SIG-M5 (cell line): ENCODE measurements at places on chromosomes 2 and 18.
A peak's percentile ranks its signal among the peaks of the same experiment; 100 is the strongest.

GRCh38 chr18:22194151-22194598 lies 24.8 kb downstream of the GATA6 start:
- DNase-seq: no peak

- no peak for DNase-seq
Measured at GRCh38 chr18:48330016-48330991, 78.9 kb downstream of the ZBTB7C start.

DNA sequence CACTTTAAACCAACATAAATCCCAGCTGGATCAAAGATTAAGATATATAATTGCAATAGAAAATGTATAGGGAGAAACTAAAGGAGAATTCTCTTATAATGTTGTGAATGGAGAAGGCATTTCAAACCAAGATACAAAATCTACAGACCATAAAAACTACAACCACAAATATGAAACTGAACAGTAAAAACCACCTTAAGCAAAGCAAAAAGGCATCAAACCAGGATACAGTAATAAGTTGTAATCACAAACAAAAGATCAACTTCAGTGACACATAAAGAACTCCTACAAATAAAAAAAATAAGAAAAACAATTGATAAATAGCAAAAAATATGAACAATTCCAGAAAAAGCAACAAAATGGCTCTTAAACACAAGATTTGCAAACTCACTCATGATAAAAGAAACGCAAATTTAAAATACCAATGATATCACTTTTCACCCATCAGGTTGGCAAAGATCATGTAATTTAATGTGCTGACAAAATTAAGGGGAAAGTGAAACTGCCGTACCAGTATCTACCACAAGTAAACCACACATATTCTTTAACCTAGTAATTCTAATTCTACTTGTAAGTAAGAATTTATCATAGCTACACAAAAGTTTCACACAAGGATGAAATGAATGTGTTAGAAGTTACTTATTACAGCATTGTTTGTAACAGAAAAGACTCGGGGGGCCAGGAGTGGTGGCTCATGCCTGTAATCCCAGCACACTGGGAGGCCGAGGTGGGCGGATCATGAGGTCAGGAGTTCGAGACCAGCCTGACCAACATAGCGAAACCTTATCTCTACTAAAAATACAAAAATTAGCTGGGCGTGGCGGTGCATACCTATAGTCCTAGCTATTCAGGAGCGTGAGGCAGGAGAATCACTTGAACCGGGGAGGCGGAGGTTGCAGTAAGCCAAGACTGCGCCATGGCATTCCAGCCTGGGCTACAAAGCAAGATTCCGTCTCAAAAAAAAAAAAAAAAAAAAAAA lies 101.9 kb downstream of the USP34 start:
- DNase-seq: no peak

GRCh38 chr2:38214209-38214717 lies 138.3 kb upstream of the CYP1B1 start:
- no peak for DNase-seq

GRCh38 chr18:73975266-73975665 lies 172.4 kb downstream of the FBXO15 start:
- DNase-seq: no peak

- DNase-seq: no peak
Measured at GRCh38 chr18:23053776-23054457, 81.4 kb upstream of the CABLES1 start.

DNA sequence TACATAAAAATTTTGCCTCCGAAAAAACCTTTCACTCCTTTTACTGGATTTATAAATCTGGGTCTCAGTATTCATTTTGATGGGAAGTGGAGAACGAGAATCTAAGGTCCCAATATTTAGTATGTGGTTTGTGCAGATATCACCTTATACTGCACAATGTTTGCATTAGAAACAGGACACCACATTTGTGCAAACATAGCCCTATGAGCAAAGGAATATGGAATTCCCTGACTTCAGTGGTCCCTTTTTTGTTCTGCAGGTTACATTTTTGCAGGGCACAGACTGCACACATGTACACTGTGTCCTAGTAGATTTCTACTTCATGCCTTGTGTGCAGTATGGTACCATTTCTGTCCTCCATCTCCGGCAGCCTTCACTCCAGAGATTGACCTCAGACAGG lies 130.0 kb downstream of the CDH19 start:
- DNase-seq: no peak

DNA sequence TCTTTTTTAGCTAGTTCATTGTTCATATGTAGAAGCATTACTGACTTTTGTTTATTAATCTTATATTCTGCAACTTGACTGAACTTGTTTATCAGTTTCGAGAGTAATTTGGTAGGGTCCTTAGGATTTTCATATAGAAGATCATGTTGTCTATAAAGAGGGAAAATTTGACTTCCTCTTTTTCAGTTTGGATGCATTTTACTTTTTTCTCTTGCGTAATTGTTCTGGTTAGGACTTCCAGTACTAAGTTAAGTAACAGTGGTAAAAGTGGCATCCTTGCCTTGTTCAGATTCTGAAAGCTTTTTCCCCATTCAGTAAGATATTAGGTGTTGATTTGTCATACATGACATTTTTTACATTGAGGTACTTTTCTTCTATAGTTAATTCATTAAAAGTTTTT lies 726.0 kb downstream of the KCNJ3 start:
- DNase-seq: no peak

DNA sequence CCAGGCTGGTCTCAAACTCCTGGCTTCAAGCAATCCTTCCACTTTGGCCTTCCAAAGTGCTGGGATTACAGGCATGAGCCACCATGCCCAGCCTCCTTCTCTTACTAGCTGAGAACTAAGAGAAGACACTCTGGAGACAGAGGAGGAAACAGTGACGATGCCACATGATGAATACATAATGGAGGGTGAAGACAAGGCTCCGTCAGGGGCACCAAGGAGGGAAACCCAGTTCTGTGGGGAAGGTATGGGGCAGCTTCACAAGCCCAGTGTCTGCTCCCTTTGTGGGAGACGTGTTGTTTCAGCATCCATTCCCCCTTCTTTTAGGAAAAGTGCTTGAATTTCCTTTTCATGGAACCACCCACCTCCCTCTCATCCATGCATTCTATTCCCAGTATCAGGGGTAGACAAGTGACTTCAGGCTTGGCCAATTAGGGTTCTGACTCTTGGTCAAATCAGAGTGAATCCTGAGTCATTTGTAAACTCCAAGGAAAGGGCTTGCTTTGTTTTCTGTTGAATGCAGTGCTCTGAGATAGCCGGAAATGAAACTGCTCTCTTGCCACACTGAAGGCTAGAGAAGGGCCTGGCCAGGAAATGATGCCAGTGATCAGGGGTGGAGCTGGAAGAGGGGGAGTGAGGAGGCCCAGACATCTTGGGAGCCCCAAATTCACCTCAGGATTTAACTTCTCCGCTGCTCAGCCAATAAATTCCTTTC lies 23.7 kb downstream of the TMEM127 start:
- peak; percentile 33 for DNase-seq

GRCh38 chr2:27380626-27381545 lies at the start of gene ZNF513:
TSS of gene ZNF513 (minus strand) at chr2:27380734. CDS start at chr2:27380526, 208 bp downstream.
- peak; percentile 38 for DNase-seq

GRCh38 chr2:160940699-160941098 lies 219.5 kb upstream of the TANK start:
- no peak for DNase-seq

DNA sequence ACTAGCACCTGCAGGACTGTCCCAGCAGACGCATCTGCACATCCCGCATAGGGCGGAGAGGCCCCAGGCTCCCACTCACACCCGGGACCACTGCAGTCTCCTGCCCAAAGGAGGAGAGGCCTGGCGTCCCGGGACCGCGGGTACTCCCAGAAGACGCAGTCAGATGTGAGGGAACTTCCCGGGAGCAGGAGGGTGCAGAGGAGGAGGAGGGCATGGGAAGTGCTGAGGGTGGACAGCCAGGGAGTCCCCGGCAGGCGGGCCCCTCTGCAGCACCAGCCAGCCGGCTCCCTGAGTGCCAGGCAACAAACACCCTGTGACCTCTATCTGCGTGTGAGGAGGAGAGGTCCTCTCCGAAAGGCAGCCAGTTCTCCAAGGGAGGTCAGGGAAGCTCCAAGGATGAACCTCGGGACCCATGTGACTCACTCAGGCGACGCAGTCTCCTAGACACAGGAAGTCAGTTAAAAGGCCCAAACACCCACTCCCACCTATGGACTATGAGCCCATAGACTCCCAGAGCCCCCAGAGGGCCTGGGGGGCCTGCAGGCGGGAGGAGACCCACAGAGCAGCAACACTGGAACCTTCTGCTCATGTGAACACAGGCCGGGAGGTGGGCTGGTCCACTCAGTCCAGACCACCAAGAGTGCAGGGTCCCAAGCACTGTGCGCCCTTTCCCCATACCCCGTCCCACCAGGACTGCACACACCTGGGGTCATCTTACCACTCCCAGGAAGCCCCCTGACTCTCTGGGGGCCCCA lies 4.2 kb downstream of the PXDN start:
- no peak for DNase-seq

GRCh38 chr2:51995293-51995692 lies 963.4 kb upstream of the NRXN1 start:
- no peak for DNase-seq

DNA sequence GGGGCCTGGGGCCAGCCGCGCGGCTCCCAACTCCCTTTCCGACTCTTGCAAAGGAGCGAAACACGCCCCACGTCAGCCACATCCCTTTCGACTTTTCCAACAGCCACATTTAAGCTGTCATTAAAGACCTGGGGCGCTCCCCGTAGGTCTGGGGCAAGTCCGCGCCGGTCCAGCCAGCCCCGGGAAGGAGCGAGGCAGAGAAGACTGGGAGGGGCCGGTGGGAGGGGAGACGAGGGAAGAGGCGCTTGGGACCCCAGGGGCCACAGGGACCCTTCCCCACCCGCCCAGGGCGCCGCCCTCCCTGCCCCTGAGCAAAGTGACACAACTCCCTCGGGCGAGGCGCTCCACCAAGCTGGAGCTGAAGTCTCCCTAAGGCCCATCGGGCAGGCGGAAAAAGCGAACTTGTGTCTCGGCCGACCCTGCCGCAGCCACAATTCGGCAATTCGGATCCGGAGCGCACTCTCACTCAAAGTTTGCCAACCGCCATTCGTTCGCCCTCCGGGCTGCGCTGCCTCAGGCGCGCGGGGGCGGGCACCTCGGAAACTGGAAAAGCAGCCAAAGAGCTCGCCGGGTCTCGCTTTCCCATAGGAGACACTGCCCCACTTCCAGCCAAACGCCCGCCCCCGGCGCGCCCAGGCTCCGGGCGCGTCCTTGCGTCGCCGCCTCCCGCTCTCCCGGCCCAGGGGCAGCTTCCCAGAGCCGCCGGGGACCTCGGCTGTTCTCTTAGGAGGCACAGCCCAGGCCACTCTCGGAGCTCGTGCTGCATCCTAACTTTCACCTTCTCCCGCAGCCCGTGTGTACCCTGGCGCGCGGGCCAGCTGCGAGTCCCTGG lies 1.1 kb upstream of the KCTD1 start:
- DNase-seq: no peak

DNA sequence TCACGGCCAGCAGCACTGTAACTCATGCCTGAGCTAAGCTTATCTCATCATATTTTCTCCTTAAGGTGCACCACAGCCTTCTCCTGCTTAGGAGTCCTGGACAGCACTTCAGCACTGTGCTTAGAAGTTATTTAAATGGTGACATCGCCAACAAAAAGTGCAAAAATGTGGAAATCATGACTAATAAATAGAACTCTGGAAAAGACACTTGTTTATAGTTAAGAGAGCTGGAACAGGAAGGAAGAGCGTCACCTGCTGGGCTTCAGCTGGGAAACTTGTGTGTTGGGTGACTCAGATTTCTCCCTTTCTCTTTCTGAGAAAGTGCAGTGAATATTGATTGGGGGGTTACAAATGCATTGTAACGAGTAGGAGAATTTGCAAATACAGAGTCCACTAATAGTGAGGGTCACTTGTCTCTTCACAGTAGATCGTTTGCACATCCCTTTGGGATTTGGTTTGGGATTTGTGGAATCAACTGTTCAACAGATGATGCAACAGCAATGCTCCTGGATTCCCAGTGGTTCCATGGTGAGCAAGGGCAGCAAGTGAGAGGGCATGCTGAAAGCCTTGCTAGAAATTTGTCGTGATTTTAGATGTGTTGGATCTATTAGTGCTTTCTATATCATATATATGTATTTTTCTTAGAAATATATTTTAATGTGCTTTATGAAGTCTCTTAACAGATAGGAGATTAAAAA lies 84.2 kb downstream of the DOK6 start:
- DNase-seq: no peak

DNA sequence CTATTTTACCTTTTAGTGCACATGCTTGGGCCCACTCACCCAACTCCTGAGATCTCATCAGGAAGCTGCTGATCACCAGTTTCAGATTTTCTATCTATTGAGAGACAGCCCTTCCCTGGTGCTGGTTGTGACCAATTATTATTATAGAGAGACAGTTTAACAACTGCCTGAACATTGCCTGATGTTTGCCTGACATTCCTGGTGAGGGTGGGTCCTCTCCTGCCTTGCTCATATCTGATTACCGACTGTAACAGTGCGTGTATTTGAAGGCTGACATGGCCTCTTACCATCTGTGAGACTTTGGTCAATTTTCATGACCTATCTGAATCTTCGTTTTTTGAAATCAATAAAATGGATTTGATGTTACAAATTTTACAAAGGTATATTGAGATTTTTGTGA lies 39.0 kb downstream of the FAM171B start:
- DNase-seq: no peak

GRCh38 chr18:51017140-51017879 lies 12.7 kb upstream of the SMAD4 start:
- DNase-seq: no peak

DNA sequence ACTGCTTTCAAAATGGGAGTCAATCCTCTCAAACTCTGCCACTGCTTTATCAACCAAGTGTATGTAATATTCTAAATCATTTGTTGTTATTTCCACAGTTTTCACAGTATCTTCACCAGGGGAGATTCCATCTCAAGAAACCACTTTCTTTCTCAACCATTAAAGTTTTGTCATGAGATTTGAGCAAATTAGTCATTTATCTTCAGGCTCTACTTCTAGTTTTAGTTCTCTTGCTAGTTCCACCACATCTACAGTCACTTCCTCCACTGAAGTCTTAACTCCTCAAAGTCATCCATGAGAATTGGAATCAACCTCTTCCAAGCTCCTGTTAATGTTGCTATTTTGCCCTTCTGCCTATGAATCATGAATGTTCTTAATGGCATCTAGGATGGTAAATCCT lies 545.8 kb downstream of the ARHGAP15 start:
- no peak for DNase-seq

- DNase-seq: no peak
Measured at GRCh38 chr2:65349863-65350262, 82.5 kb downstream of the SPRED2 start.

DNA sequence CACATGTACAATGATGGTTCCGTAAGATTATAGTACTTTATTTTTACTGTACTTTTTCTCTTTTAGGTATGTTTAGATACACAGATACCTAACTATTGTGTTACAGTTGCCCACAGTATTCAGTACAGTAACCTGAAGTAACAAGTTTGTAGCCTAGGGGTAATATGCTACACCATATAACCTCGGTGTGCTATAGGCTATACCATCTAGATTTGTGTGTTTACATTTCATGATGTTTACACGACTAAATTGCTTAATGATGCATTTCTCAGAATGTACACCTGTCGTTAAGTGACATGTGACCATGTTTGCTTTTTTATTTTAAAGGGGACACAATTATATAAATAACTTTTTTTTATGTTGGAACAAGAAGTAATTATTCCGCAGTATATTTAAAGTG lies 34.5 kb downstream of the PIK3C3 start:
- no peak for DNase-seq
